ENCODE measurements at places on chromosomes 2 and 18.

DNA sequence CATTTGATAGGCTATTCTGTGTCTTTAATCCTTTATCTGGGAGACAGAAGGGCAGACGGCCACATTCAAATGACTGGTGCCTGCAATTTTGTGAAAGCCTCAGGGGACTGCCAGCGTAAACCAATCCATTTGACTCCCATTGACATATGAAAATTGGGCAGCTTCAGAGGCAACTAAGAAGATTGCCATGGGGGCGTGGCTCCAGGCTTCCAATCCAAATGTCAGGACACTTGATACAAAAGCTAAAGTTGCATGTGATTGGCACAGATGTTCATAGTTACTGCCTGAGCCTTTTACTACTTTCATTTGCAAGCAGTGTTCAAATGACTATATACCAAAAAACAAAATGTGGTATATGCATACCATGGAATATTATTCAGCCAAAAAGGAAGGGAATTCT lies 42.0 kb downstream of the SPC25 start:
- DNase-seq: no peak

GRCh38 chr18:31795747-31796146 lies 35.1 kb upstream of the SLC25A52 start:
- no peak for DNase-seq

- DNase-seq: peak; percentile 86
Measured at GRCh38 chr2:96116879-96117533, 635 bp upstream of the ADRA2B start.

DNA sequence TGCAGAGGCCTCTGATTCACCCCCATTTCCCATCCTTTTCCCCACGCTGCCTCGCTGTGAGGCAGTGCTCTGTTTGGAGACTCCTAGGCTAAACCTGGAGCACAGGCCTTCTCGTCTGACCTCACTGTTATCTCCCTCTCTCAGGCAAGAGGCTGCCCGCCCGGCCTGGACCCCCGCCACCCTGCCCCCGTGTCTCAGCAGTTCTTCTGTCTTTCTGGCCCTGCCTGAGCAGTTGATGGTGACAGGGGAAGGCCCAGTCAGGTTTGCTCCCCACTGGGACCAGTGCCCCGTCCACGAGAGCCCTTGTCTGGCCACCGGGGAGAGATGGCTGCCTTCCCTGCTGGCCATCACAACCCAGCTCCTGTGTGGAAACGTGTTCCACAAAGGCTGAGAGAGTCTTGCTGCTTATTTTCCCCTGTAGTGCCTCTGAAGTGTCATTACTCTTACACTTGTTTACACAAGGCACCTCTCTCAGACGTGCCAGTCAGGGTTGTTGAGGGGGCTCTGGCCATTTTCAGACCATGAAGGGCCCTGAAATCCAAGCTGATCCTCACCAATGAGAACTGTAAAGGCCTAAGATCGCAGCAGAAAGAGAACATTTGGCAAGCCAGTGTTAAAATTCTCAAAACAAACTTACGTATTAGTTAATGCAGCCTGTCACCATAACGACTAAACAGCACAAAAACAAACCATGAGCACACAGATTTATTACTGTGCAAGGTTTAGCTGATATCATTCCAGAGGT lies 210.9 kb downstream of the NDUFA10 start:
- no peak for DNase-seq

- no peak for DNase-seq
Measured at GRCh38 chr18:32450026-32450691, 20.5 kb downstream of the GAREM1 start.

DNA sequence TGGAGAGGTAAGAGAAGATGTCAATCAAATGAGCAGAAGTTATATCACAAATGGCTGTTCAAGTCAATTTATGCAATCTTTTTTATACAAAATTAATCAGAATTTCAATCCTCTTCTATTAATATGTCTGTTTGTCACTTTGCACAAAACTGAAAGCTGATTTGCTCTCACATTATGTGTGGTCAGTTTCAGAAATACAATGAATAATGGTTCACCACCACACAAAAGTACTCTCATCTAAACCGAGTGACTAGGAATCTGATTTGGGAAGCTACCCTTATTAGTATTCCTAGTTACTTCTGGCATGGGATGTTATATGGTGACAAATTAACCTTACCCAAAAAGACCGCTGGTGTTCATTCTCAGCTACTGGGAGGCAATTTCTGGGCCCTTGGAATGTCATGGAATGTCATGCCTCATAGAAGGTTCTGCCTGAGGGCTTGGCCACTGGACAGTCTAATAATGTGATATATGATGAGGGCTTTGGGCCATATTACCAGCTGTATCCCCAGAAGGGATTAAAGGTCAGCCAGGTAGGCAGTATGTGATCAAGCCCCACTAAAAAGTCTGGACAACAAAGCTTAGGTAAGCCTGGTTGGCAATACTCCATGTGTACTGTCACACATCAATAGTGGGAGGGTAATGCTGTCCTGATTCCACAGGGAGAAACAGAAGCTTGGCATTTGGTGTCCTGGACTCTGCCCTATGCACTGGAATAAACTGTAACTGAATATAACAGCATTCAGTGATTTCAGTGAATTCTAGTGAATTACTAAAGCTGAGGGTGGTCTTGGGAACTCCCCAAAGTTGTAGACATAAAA lies 113.2 kb downstream of the PIGN start:
- DNase-seq: no peak

- DNase-seq: no peak
Measured at GRCh38 chr2:134836986-134837385, 1.4 kb upstream of the ACMSD start.

GRCh38 chr2:235432741-235433520 lies 60.9 kb upstream of the AGAP1 start:
- DNase-seq: no peak

Measured in activated naive CD4-positive, alpha-beta T cell treated with anti-CD3 and anti-CD28 coated beads, Interleukin-2, amount 50 U/mL, for 72 hours (primary cell).